NCI-H1436 (cell line): ENCODE measurements at places on chromosomes 3 and 15.
A peak's percentile ranks its signal among the peaks of the same experiment; 100 is the strongest.

GRCh38 chr3:39981547-39982184 is 172.3 kb downstream of the MYRIP start:
- no peak for DNase-seq

DNA sequence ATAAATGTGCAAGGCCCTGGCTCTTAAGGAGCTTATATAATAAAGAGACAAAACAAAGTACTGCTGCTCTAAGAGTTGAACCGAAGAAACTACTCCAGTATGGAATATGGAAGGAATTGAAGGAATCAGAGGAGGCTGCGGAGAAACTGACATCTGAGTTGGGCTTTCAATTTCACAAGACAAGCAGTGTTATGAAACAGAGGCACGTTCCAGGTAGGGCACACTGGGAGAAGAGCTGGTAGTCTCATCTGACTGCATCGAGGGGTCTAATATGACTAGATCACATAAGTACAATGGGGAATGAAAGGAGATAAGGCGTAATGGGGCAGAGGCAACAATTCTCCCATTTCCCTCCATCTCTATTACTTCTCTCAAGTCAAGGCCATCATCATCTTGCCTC is 68.3 kb upstream of the CDAN1 start:
- no peak for DNase-seq

DNA sequence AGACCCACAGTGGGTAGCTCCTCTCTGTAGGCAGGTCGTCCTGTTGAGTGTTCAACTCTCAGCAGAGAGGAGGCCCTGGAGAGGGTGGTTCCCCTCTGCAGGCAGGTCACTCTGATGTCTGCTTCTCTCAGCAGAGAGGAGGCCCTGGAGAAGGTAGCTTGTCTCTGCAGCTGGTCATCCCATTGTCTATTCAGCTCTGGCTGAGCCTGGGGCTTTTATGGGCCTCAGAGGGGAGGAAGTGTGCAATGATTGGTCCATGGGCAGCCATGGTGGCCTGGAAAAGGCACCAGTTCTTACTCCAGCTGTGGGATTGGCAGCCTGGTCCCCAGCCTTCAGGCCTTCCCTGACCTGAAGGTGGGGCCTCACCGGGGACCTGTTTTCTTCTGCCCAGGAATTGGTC is 52.9 kb downstream of the PPCDC start:
- no peak for DNase-seq

- no peak for DNase-seq
These were observed 339.1 kb downstream of the KCNH8 start for GRCh38 chr3:19487386-19487785.

DNA sequence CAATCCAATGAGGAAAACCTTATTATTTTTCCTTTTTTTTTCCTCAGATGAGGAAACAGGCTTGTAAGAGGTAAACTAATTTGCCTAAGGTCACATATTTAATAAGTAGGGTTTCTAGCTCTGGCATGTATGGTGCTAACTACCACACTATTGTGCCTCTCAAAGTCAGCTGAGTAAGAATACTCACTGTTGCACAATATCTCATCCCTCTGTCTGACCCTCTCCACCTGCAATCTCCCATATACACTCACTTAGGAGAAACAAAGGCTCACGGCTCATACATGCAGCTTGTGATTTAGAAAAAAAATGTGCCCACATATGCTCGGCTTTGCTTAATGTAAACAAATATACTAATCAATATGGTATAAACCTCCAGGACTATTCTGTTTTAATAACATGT is 10.4 kb upstream of the ARIH1 start:
- DNase-seq = no peak

DNA sequence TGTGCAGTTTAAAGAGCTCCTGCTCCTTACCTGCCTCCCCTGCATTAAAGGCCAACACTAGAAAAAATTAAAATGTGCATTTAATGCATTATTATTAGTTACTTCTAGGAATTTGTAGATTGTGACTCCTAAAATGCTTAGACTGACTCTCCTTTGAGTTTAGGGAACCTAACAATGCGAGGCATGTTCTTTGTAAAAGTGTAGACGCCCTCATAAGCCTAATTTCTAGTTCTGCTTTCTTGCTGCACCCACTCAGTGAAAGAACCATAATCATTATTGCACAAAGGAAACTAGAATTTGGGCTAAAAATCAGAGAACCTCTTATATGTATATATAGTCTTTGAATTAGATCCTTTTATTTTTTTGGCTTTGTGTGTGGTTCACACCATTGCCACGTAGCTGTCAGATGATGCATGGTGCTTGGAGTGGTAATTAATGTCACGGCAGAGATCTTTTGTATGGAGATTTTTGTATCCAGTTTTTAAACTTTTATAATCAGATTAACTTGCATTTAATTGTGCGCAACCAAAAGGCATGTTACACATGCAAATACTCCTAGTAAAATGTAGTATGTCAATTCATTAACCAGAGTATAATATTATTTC is 710 bp downstream of the ABHD10 start:
- no peak for DNase-seq

GRCh38 chr15:61175024-61175423 is 54.1 kb downstream of the RORA start:
- DNase-seq = no peak

GRCh38 chr3:37912052-37912733 is 50.5 kb downstream of the CTDSPL start:
- no peak for DNase-seq

- no peak for DNase-seq
These were observed 51.0 kb upstream of the SSR3 start for GRCh38 chr3:156605686-156606605.

DNA sequence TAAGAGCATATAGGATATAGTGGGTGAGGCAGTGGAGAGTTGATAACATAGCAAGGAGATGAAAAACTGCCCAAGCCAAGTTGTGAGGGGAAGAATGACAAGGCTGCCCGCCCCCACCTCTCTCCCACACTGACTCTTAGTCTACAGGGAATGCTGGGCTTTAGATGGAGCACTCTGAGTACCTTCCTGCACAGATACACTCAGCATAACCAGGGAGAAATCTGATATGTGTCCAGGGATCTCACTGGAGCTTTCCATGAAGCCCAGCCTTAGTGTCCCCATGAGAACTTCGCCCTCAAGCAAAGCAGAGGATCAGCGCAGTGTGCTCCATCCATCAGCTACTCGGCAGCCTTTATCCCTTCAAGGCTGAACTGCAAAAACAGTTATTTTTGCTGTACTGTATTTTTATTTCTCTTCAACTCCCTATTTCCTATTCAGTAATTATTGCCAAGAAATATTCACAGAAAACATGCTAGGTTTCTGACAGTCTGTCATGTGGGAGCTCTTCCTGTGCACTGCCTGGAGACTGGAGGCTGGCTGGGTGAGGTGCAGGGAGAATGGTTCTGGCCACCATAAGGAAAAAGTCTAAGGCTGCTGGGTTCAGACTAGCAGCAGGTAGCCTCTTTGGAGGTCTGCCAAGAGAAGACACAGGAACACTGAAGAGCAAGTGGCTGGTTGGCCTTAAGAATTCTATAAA is 475.2 kb upstream of the PPP2R3A start:
- no peak for DNase-seq

GRCh38 chr3:135383301-135383700 is 582.2 kb upstream of the PPP2R3A start:
- DNase-seq = peak; percentile 33

DNA sequence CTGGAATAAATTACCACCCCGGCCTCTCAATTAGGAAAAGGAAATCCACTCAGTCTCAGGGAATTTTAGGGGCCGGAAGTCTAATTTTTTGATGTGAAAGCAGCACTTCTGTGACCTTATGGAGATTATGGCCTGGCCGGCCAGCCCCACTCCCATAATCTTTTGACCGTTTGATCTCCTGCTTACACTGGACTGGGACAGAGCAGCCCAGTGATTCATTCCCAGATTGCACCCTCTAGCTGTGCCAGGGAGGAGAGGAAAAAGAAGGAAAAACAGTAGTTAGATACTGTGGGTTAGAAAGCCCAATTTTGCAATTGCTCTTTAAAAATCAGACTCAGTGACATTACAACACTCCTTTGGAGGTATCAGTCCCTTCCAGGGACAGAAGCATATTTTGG is 32.4 kb downstream of the GJD2 start:
- no peak for DNase-seq

DNA sequence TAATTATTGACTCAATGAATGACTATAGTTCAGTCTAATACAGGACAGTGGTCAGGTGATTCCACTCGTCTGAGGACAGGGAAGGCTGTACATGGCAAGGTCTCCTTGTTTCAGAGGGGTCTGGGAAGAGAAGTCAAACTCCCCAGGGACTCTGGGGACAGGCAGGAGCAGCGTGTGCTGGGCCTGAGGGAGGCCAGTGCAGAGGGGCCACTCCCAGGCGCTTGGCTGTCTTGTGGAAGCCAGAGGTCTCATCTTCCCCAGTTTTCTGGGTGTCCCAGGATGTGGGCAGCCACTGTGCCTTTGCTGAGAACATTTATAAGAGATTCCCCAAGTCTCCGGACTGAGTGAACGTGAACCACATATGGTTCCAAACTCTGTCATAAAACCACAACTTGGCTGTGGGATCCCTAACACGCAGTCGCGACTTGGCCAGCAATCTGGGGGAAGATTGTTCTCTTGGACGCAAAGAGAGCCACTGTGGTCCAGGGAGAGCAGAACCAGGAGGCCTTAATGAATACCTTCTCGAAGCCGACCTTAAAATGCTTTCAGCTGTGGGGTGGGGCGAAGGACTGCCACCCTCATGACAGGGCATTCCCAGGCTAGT is 30.4 kb downstream of the BHLHE40 start:
- no peak for DNase-seq

- DNase-seq = no peak
These were observed 2.2 kb upstream of the FOXB1 start for GRCh38 chr15:60001610-60002527.

DNA sequence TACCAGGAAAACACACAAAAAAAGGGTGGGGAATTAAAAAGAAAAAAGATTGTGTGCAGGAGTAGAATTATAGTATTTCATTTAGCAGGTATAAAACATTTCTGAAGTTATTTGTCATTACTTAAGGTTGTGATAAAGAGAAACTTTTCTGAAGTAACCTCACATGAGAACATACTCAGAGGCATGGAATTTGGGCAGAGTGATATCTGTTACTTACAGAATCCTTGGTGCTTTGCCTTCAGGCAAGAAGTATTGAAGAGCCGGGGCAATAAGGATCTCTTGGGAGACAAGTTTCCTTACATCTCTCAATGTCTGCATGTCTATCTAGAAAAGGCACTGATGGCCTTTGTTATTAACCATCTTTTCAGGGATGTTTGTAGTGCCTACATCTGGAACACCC is 179.7 kb upstream of the ROBO1 start:
- DNase-seq = no peak

DNA sequence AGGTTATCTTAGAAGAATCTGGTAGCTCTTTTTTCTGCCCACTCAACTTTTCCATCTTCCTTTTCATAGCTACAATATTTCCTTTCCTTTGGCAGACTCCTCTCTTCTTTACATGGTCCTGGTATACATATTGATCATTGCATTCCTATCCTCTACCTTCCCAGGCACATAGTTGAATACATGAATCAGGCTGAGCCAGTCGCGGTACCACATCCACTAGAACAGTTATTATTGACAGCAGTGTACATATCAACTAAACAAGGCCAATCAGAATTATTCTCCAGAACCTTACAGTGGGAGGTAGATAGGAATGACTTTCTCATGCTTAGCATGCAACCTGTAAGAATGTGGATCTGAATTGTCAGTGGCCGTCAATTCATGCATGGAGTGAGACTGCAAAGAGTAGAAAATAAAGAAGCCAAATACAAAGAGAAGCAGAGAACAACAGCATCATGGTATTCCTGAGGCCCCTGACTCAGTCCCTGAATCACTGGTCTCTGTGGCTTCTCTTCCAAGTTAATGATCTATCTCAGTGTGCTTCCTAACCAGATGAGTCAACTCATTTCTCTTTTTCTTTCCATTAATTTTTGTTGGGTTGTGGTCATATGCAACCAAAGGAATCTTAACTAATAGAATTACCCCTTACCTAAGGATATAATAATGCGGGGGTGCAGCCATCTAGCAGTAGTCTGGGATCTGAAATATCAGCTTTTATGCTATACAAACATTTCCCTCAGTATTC is 60.9 kb upstream of the DCBLD2 start:
- DNase-seq = no peak

GRCh38 chr3:37935290-37935668 is 55.3 kb upstream of the VILL start:
- no peak for DNase-seq

DNA sequence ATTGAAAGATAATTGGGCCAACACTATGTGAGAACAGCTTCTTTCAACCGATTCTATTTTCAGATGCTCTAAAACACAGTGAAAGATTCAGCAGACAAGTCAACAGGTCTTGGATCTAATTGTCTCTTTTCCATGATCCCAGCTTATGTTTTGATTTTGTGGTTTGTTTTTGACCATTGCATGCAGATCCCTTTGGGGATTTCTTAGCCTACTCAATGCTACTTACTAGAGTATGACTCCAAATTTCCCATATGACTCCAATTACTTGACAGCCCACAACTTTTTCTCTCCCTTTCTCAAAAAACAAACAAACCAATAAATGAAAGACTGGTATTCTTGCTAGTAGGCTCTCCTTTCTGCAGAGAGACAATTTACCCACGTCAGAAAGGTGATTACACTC is 67.1 kb downstream of the KCNH8 start:
- DNase-seq = no peak

DNA sequence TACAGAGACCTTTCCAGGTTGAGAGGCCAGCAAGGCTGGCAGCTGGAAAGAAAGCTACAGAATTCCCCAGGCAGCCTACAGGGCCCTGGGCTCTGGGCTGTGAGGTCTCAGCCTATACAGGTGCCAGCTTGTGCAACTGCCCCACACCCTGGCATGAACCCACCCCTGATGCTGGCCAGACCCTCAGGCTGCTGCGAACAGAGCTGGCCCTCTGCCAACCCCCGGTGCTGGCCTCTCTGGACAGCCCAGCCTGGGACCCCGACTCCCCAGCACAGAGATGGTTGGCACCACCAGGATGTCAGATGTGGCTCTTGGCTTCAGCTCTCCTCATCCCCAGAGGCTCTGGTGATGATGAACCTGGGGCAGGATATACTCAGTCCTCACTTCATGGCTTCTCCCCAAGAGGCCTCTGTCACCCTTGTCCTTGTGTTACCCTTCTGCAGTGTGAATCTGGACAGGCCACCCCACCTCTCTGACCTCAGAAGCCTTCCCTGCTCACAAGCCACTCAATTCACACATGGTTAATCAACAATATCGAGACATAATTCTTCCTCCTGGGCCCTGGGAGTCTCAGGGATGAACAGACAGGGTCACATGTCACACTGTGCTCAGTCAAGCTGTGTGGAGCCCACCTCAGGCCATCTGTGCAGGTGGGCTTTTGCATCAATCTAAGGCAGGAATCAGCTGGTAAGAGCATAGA is 11.0 kb upstream of the BFSP2 start:
- no peak for DNase-seq
